ENCODE measurements at places on chromosomes 7 and 10.

DNA sequence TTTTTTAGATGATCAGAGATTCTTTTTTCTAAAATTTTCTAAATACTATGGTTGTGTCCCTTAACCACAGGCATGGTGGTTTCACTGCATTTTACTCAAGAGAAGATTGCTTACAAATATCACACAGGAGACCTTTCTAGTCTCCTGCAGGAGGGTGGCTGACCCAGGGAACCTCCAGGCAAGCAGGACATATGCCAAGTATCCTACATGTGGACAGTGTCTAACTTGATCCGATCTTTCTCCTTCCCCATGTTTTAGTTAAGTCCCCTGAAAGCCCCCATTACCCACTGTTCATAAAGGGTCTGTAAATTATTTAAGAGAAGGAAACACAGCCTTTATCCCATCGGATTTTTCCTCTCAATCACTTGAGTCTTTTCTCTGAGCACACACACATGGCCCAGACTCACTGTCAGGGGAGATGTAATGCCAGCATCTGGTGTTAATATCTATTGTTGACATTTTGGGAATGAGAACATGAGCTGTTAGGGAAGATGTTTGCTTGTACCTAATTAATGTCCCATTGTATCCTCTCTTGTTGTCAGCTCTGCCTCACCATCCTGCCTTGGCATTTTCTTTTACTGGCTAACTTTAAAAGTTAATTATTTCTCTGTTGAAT is 755.2 kb downstream of the AUTS2 start:
- no peak for DNase-seq

DNA sequence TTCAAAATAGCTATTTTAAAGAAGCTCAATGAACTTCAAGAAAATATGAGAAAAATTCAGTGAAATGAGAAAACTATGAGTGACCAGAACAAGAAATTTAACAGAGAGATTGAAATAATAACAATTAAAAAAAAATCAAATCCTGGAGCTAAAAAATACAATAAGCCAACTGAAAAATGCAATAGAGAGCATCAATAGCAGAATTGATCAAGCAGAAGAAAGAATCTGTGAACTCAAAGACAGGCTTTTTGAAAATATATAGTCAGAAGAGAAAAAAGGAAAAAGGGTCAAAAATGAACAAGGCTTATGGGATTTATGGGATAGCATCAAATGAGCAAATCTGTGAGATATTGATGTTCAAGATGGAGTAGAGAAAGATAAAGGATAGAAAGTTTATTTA is 133.0 kb downstream of the OTUD1 start:
- no peak for DNase-seq

- DNase-seq = no peak
Measured at GRCh38 chr10:104326991-104327610, 11.2 kb downstream of the ITPRIP start.

GRCh38 chr7:27251136-27251651 is 8.6 kb downstream of the EVX1 start:
- no peak for DNase-seq

DNA sequence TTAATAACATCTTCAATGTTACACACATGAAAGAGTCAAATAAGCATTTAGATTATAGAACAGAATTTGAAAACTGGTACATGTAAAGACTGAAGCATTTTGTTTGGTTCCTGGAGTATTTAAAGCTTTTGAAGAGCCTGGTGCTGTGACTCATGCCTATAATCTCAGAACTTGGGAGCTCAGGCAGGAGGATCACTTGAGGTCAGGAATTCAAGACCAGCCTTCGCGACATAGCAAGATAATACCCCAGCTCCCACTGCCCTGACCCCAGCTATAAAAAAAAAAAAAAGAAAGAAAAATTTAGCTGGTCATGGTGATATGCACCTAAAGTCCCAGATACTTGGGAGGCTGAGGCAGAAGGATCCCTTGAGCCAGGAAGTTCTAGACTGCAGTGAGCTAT is 87.8 kb downstream of the HDAC9 start:
- DNase-seq = no peak

DNA sequence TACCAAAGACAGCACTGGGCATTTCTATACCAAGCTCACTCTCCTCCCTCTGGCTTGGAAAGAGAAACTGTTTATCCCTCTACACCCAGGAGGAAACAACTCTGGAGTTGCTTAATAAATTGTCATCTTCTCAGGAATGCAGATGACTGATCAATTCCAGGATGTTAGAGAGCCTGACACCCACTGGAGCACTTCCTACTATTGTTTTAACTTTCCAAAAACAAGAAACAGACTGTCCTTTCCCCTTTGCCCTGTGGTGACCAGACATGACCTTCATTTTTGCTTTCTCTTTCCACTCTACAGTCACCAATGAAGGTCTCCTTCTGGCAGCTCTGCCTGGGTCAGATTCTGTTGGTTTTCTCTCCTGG is 19.6 kb downstream of the GIMAP4 start:
- DNase-seq = peak; percentile 16

DNA sequence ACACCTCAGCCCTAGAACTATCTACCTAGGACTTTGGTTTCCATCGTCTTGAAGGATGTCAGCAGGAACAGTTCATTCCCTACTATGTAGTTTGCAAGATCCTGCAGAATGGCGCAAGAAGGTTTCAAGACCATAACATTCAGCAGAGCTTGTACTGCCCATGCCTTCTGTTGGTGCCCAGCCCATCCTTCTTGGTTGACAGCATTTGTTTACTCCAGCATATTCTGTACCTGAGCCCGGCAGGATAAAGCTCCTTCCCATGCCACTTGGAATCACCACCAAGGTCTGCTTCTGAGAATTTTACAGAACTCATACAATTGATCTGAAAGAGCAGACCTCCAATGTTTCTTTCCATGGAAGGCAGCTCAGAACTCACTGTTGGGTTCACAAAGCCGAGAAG is 150.8 kb downstream of the ARID5B start:
- no peak for DNase-seq

DNA sequence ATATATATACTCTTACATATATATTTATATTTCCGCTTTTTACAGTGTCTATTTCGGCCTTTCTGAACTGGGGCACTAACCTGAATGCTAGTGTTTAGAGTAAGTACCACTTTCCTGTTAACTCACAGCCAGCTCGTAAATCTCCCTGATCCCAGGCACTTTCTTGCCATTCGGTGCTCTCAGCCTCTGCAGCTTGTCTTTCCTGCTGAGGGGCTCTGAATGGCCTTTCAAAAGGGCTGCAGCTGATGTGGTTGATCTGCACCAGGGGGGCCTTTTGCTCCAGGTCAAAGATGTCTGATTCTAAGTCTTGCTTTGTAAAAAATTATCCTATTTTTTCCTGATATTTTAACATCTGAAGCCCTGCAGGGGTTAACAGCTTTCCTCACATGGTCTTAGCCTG is 25.5 kb upstream of the HPS1 start:
- no peak for DNase-seq

DNA sequence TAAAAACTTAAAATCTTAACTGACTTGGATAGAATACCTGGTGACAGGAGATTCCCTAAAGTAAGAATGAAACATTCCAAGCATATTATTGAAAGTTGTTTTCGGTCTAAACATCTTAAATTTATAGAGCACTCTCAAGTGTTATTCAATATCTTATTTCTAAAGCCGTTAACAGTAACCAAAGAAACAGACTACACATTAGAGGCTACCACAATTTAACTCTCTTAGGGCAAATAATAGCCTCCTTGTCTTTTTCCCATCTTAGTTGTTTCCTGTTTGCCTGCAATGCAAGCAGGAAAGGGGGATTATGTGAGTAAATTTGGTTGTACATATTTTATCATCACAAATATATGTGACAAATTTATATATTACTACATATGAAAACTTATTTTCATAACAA is 31.4 kb downstream of the NAPEPLD start:
- DNase-seq = no peak

GRCh38 chr10:48671914-48672595 is 12.6 kb upstream of the WDFY4 start:
- no peak for DNase-seq

GRCh38 chr7:52956379-52956915 is 79.0 kb upstream of the POM121L12 start:
- DNase-seq = no peak

DNA sequence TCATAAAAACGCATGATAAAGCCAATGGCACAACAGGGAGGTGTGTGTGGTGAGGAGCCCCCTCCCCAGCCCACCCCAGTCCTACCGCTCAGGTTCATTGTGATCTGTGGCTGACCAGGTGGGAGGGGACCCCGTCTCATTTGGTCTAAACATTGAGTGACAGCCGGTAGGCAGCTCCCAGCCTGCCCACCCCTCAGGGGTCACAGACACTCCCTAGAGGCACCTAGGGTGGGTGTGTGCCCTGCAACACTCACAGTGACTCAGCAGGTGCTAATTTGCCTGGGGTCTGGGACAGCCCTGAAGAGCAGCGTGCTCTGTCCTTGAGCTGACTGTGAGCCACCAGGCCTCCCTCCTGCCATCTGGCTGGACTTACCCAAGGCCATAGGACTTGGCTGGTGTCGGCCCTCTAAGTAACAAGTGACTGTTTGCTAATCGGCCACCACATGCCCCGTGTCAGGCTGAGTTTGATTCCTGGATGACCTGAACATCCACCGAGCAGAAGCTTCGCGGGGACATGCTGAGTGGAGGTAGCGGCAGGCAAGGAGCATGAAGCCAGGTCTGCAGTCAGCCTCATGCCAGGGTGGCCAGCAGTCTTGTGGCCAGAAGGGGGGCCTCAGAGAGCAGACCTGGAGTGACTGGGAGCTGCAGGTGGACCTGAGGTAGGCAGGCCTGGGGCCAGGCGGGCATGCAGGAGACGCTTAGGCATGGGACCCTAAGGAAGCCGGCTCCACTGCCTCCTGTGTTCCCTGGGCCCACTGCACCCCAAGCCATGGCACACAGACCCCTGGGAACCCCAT is 282.3 kb upstream of the SHH start:
- DNase-seq = no peak

GRCh38 chr7:131071786-131072504 is 255.7 kb upstream of the MKLN1 start:
- no peak for DNase-seq

DNA sequence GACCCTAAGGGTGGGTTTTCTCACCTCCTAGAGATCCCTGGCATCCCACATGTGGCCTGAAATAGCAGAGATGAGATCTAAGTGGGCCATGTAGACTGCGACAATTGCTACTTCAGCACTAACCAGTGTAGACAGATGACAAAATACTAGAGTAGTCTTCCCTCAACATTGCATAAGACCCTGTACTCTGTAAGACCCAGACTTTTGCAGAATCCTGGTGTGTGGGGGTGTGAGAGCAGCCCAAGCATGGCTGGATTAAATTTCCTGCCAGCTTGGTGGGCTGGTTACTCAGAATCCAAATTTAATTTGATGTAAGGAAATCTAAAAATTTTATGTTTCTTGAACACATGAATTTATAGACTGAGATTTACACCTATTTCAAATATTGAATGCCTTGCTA is 88.3 kb downstream of the ZNF365 start:
- no peak for DNase-seq

DNA sequence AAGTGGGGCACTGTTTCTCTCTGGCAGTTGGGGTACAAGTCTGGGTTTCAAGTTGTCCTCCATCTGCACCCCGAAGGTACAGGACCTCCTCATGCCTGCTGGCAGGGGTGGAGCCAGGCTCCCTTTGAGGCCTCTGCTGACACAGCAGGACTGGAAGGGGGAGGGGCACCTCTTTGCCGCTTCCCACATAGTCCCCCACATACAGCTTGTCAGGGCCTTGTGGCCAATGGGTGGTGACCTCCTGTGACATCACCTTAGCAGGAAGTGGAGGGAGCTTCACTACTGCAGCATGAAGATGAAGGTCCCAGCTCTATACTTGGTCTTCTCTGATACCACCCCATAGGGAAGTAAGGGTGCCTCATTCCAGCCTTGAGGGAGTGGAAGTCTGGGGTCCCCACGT is 167.8 kb downstream of the RAMP3 start:
- no peak for DNase-seq

DNA sequence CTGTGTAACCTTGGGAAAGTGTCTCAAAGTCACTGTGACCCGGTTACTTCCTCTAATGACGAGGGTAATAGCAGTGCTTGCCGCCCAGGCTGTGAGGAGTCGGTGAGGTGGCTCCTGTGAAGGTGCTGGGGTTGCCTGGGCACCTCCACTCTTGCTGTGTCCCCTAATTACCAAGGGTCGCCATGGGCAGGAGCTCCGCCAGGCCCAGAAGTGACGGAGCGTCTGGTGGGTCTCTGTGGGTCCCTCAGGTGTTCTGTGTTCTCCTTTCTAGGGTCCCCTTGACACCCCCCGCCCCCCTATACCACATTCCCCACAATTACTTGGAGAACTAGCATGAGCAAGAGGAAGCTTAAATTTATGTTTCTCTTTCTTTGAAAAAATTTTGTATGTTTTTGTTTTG is 161.5 kb downstream of the WDR37 start:
- DNase-seq = no peak

DNA sequence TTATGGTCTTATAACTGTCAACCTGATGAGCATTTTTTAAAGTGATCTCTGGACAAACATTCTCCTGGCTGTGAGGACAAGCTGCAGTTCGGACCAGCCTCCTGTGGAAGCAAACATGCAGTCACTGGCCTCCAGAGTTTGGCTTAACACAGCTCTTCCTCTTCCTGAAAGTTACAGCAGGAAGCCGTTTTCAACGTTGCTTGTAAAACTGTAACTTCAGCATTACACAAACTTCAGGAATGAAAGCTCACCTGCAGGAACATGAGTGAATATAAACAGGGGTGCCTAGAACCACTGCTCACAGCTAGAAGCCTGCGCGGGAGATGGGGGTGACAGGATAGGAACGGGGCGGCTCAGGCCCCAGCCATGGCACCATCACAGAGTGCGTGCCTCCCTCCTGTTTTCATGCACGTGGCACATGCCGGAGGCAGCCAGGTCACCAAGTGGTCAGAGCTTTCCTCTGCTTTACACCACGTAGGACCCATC is 292.9 kb upstream of the PITRM1 start:
- DNase-seq = no peak

DNA sequence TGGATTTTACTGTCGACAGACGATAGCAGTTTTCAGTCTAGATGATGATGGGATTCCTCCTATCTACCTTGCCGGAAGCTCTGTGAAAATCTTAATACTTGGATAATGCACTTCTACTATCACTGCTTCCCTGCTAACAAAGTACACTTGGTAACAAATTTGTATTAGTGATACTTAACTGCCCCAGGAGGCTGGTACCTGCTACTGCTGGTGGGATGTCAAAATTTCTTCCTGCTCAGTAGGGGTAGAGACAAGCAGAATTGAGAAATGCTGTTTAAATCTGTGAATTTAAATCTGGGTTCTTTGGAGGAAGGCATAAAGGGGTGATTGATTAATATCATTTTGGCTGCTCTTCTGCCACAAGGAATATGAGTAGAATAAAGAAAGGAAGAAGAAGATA is 99.8 kb upstream of the STRIP2 start:
- DNase-seq = no peak

DNA sequence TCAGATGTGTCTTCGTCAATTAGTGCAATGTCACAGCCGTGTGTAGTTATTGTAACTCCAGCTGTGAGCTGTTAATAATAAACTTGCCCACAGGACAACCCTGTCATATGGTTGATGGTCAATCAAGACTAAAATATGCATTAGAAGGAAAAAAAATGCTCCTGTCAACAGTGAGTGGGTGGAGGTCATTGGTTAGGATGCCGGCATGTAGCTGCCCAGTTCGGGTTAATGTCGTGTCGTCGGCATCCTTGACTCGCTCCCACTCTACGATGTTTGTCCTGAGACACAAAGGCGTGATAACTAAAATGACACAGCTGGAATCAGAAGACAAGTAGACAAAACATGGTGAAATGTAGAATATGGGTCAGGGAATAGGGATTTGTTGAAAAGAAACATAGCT is 442.8 kb upstream of the NPVF start:
- no peak for DNase-seq
